Stimulated activated CD4-positive, alpha-beta T cell treated with anti-CD3 and anti-CD28 coated beads, TNF-alpha, amount 100 ng/mL, for 1 hour (primary cell): ENCODE measurements at places on chromosomes 13 and 19.

- DNase-seq, result peak; percentile 84
Observed at GRCh38 chr19:19033426-19034203, at the start of the genes ARMC6 and SUGP2. ARMC6 (plus strand) TSS chr19:19033603; CDS start chr19:19034210, 607 bp downstream. SUGP2 (minus strand) TSS chr19:19033517; CDS start chr19:19031071, 2,446 bp downstream.

DNA sequence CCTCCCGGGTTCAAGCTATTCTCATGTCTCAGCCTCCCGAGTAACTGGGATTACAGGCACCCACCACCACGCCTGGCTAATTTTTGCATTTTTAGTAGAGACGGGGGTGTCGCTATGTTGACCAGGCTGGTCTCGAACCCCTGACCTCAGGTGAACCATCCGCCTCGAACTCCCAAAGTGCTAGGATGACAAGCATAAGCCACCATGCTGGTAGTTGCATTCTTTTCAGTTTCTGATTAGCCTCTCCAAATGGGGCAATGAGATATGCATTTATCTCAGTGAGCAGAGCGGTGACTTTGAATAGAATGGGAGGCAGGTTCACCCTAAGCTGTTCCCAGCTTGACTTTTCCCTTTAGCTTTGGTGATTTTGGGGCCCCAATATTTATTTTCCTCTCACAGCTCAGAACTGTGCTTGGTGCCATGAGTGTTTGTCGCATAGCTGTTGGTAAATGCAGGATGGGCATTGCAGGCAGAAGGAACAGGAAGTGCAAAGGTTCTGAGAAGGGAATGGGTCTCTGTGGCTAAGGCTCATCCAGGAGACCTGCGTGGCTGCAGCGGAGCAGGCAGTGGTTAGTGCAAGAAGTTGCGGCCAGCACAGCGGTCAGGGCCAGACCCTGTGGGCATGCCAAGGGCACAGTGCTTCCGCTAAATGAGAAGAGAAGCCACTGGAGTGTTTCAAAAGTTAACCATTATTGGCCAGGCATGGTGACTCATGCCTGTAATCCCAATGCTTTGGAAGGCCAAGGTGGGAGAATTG, 20.7 kb downstream of the LYPD3 start:
- no peak for DNase-seq

- DNase-seq, result no peak
Observed at GRCh38 chr13:24228852-24229458, 68.4 kb downstream of the SPATA13 start.

DNA sequence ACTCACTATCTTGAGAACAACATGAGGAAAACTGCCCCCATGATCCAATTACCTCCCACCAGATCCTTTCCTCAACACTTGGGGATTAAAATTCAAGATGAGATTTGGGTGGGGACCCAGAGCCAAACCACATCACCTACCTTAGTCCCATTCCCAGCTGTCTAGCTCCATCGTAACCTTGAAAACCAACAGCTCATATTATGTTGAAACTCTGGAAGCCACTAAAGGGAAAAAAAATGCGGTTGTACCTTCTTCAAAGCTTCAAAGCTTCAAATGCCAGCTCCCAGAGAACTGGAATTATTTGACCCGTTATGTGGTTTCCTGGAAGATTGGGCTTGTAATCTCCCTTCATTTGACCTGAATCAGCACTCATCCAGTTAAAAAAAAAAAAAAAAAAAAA, 223.1 kb upstream of the GPC6 start:
- no peak for DNase-seq

GRCh38 chr19:1017906-1018305, 3.0 kb downstream of the TMEM259 start:
- no peak for DNase-seq

DNA sequence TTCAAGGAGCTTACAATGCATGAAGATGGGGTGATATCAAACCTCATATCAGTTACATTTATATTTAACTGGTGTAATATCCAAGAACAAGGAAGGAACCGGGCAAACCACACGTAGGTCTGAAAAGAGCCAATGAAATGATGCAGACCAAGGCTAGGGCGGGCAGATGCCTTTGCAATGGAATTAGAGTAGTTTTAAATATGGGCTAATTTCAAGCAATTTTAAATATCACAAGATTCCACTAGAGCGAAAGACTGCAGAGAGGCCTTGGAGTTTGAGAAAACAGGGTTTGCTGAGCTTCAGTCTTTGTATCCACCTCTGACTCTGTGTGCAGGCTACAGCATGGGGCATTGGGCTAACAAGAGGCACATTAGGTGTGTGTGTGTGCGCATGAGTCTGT, 53.9 kb upstream of the ZNF536 start:
- no peak for DNase-seq
